ENCODE measurements at places on chromosomes 7 and 10.

DNA sequence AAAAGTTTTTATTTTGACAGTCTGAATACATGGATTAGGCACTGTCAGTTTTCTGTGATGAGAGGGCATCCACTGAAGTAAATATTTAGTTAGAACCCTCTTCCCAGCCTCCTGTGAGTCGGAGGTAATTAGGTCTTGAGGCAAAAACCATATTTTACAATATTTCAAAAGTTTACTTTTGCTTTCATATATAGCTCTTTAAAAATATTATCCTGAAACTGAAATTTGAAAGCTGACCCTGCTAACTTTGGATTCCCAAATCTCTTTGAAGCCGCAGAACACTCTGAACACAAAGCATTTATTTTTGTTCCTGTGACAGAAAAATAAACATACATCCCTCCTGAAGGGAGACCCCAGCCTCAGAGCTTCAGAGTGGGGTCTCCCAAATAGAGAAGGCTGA, 317.4 kb downstream of the KIF20B start:
- no peak for DNase-seq

DNA sequence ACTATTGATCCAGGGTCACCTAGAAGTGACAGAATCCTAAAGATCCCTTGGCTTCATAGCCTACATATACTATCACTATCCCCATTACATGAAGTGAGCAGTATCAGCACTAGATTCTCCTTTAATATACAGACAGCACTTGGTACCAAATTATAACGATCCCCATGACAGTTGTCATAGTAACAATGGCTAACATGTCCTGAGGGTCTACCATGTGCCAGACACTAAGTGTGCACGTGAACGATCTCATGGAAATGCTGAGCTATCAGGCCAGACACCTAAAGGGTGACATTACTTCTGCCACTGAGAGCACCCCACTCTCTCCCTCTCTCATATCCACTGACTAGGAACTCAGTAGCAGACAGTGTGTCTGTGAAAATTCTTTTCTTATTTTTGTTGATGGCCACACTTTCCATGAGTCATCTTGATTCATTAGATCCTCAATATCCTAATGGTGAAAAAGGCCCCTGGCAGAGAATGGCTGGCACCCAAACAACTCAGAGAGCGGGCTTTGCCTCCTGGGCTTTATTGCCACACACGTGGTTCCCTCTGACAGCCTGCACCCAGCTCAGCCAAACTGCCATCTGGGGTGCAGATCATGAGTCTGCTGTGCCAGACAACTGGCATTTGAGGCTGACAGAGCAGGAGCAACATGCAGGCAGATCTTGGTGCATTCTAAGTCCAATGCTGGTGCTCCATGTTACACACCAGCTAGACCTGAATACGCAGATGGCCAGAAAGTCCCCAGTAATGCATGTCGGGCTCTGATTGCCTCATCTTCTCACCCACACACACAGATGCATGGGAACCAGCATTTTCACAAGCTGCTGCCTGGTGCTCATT, 176.3 kb downstream of the DGKI start:
- DNase-seq = no peak

GRCh38 chr10:60893231-60893630, 50.8 kb downstream of the RHOBTB1 start:
- DNase-seq = no peak

- peak; percentile 80 for DNase-seq
Measured at GRCh38 chr7:73718905-73719805, at the start of gene STX1A. Gene STX1A, minus strand, starts transcription at chr7:73719669. Its CDS starts 38 bp downstream, at chr7:73719631.

- no peak for DNase-seq
Measured at GRCh38 chr10:97723001-97723400, 9.5 kb downstream of the MARVELD1 start.

DNA sequence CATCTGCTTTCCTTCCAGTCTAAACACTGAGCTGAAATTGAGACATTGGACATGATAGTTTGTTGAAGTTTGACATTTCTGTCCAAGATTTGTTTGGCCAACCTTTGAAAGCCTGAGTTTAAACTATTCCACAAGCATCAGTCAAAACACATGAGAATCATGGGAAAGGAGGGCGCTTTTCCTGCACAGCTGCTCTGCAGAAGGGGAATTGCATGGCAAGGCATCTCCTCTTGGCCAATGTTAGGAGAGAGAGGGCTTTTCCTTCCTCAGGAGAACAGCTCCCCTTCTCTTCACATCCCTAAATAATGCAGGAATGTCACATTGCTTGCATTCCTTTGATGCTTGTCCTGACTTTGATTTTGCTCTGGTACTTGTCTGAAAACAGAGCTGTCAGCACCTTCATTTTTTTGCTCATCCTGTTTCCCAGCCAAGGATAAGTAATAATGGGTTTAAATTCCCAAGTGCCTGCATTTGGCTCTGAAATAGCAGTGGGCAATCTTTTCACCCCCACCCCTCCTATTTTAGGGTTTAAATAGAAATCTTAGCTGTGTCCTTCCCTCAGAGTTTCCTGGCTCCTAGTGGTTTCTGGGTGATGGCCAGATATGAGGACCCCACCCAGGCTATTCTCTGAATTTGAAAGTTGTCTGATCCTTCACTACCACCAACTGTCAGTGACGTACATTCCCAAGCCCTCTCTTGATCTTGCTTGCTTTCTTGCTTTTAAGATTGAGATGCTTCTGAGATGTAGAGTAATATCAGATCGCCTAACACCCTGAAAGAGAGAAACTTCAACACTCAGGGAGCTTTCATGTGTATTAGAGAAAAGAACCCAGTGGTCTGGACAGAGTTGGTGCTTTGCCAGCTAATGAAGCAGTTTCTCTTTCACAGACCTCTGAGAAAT, 75.2 kb upstream of the NPVF start:
- peak; percentile 77 for DNase-seq

- no peak for DNase-seq
Measured at GRCh38 chr10:104268405-104268712, 625 bp upstream of the GSTO2 start.

GRCh38 chr10:17878896-17879295, 69.7 kb downstream of the MRC1 start:
- no peak for DNase-seq

DNA sequence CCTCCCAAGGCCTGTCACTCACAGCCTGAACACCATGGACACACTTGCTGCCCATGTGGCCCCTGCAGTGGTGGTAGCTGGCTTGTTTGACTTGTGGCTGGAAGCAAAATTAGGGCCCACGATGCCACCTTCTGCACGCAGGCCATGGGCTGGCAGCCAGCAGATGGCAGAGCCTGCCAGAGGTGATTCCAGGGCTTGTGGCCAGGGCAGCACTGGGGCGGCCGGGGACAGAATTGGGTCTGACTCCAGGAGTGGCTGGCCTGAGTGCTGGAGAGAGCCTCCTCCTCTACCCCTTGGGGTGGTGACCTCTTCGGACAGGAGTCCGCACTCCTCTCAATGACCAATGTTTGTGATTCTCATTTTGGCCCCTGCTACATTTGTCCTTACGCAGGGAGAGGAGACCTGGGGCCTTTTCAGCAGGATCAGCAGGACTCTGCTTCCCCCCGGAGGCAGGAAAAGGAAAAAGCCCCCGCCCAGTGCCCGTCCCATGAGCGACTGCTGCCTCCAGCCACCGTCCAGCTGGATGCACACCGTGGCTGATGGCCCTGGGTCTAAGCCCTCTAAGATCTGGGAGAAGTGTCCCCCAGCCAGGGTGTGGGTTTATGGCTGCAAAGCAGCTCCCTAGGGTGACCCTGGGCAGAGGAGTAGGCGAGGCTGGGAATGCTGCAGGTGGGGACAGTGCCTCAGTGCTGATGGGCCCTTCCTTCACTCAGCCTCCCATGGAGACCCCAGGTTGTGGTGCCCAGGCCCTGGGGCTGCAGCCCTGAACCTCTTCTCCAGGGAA, 26.5 kb downstream of the DNAJB12 start:
- DNase-seq = peak; percentile 84

DNA sequence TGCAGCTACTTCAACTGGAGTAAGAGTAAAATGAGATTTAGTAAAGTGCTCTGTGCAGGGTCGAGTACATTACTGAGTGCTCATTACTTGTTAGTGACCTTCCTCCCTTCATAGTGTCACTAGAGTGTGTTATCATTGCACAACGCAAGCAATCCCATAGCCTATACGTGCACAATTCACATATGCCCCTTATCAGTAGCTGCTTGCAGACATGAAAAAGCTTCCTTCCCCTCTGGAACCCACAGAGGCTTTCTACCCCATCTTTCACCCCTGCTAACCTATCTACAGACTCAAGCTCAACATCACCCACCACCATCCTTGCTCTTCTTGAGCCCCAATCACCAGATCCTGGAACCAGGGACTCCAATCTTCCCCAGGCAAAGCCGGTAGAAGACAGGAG, 59.3 kb downstream of the C7orf25 start:
- DNase-seq = no peak

- DNase-seq = no peak
Measured at GRCh38 chr10:8444630-8445029, 390.1 kb downstream of the GATA3 start.

DNA sequence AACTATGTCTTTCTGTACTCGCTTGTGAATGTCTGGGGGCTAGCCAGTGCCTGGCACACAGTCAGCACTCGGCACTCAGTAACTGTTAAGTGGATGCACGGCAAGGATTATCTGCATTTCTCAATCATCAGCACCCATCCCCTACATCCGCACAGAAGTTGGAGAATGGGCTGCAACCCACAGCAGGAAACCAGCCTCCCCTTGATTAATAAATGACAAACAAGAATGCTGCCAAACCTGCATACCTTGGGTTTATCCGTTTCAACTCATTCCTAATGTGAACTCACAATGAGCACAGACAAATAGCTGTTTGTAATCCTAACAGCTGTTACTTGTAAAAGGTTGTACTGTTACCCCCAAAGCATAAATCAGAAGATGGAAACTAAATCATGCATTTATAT, 28.9 kb downstream of the PPP1R3C start:
- no peak for DNase-seq

DNA sequence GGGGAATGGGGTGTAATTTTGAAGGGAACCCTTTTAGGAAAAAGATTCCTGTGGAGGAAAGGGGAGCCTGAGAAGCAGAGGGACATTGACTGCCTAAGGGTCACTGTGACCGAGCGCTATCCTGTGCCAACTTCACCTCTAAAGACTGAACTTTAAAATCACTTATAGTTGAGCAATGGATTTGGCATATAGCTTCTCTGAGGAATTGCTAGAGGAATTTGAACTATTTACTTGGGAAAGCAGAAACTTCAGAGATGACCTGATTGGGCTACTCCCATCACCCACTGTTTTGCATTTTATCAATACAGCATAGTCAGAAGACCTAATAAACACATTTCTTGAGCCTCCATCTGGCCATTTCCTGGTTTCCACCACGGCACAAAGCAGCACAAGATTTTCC, 23.7 kb upstream of the WNT16 start:
- DNase-seq = no peak

DNA sequence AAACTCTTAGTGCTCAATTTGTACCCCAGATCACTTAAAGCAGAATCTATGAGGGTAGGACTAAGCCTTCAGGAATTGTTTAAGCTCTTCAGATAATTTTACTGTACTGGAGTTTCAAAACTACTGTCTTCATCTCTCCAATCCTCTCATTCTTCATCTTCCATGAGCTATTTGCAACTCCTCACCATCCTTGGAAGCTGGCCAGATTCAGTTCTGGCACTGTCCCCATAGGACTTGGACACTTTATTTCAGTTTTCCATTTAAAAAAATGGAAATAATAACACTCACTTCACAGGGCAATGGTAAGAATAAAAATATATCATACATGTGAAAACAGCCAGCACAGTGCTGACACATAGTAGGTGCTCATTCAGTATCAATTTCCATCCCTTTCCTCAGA, 74.6 kb downstream of the PPP1R17 start:
- no peak for DNase-seq

DNA sequence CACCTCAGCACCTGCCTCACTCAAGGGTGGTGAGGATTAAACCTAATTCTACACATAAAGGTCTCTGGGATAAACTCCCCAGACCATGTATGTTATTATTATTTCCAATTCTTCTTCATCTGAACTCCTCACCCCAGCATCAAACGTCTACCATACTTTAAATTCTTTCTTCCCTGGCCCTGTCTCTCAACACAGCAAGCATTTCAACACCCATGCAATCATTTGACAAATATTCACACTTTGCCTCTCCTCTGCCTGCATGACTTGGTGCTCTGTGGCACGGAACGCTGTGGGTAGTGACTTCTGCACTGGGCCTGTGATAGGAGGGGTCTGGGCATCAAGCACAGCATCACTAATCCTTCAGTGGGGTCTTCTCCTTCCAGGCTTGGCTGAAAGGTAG, 490.8 kb downstream of the TNS3 start:
- no peak for DNase-seq

DNA sequence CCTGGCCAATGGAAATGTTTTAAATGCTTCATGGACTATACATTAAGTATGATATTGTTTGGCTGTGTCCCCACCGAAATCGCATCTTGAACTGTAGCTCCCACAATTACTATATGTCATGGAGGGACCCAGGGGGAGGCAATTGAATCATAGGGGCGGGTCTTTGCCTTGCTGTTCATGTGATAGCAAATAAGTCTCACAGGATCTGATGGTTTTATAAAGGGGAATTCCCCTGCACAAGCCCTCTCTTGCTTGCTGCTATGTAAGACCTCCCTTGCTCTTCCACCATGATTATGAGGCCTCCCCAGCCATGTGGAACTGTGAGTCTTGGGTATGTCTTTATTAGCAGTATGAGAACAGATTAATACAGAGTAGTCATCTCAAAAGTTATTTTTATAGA, 32.4 kb upstream of the GRB10 start:
- no peak for DNase-seq

GRCh38 chr7:112383671-112384417, 66.4 kb upstream of the IFRD1 start:
- DNase-seq = no peak

GRCh38 chr10:33027088-33027487, 69.1 kb upstream of the ITGB1 start:
- no peak for DNase-seq

GRCh38 chr10:77844177-77844576, 82.4 kb downstream of the DLG5 start:
- DNase-seq = no peak

DNA sequence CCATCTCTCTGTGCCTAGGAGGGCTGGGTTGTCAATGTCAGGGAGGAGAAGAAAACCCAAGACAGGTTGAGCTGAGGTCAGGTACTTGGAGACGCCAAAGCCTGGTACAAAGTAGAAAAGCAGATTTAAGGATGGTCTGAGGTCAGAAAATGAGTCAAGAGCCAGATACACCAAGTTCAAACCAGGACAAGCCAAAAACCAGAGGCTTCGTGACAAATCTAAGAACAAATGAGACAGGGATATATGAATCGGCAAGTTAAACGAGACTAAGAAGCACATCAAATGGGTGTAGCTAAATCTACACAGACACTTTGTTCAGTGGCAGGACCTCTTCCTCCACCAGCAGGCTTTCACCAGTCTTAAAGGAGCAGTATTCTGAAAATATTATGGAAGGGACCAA, 34.2 kb downstream of the C7orf33 start:
- DNase-seq = no peak

DNA sequence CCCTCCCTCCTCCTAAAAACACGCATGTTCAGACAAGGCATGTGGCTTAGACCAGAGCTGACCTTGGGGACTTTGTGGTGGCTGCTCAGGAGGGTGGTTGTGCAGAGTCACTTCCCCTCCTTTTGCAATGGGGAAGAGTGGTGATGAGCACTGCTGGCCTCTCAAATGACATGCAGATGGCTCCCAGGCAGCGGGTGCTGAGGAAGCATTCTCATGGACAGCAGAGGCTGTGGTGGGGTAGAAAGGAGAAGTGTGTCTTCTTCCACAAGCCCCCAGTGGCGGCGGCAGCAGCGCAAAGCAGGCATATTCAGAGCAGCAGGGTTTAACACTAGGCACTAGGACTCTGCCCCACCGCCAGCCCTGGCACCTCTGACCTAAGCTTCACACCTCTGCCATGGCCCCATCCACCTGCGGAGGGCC, 105.9 kb upstream of the ANLN start:
- DNase-seq = peak; percentile 78
